ENCODE measurements at places on chromosomes 1 and 21.

- no peak for DNase-seq
These were observed 84.6 kb downstream of the LAMC2 start for GRCh38 chr1:183270541-183271141.

DNA sequence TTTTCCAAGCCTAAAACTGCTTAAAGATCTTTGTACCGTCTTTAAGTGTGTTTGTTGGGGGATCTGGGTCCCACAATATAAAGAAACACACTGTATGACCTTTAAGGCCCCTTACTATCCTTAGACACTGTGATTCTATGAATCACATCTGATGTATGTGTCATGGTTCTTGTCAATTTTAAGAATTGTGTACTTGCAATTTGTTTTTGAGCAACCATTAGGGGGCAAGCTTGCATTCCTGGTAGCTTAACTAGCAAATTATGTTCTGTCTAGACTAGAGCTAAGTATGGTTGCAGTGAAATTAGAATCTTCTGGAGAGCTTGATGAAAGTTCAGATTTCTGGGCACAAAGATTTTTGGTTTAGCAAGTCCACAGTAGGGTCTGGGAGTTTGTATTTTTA is 219.5 kb downstream of the TPR start:
- DNase-seq: no peak

DNA sequence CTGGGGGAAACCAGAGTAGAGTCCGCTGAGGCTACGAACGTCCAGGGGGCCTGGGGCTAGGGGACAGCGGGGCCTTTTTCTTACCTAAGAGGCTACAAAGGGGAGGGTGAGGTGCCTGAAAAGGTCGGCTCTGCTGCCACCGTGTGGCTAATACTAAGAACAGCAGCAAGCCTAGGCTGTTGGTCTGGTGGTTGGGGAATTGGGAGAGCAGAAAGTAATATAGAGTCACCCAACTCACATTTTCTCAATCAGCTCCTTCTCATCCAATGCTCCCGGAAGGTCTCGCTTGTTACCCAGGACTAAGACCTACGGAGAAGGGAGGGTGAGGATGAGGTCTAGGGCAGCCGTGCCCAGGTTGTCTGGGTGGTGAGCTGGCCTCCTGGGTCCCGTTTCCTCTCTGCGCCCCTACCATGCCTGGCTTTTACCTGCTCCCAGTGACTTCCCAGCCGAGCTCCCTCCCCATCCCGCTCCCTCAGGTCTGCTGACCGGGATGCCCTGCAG is 9.3 kb downstream of the ARL8A start:
- peak; percentile 39 for DNase-seq

DNA sequence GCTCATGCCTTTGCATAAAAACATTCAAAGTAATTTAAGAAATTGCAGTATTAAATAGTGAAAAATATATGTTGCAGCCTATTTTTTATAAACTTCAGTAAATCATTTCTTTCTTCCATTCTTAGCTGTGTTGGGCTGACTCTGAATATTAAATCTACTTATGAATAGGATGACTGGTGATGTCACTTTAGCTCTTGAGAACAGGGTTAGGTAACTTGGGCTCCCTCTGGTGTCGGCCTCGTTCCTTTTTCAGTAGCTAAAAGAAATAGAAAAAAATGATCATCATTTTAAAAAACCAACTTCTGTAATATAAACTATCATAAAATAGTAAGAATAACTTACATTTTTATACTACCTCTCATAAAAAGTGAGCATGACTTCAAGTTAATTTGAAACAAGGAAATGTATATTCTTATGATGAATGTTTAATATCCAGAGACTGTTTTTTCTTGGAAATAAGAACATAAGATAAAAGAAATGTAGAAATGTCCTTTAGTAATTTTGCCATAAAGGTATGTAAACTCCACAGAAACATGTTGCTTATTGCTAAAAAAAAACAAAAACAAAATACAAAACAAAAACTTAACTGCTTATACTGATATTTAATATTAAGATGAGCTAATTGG is 26.8 kb upstream of the NCAM2 start:
- no peak for DNase-seq

DNA sequence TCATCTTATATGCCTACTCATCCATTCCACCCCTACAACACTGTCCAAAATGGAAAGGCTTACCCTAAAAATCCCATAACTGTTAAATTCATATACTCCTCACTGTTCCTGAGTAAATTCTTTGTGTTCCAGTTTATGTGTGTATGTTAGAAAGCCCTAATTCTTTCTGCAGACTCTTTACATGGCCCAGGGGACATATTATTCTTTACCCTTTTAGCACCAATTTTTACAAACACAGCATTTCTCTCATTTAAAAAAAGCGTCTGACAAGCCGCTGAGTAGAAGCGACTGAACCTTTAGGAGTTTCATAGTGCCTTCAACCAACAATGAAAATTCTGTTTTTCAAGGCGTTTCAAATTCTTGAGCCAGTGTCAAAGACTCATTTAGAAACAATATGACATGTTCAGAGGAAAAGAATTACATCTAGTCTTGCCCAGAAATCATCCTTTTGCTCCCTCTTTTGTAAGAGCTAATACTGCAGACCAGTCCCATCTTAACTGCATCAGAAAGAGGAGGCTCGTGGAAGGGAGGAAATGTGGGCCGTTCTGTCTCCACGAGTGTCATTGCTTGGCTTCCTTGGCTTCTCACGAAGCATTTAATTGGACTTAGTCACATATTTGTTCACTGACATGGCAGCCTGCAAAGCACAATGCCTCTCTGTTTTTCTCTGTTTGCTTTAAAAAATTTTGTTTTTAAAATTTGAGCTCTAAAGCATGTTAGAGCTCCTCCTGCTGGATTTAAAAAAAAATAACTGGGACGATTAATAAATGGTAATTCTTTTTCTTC is 21.3 kb upstream of the C1orf105 start:
- DNase-seq: no peak

GRCh38 chr1:15343729-15344128 is 66.0 kb upstream of the EFHD2 start:
- DNase-seq: no peak

- no peak for DNase-seq
These were observed 422.7 kb downstream of the MATN1 start for GRCh38 chr1:30300669-30301068.

DNA sequence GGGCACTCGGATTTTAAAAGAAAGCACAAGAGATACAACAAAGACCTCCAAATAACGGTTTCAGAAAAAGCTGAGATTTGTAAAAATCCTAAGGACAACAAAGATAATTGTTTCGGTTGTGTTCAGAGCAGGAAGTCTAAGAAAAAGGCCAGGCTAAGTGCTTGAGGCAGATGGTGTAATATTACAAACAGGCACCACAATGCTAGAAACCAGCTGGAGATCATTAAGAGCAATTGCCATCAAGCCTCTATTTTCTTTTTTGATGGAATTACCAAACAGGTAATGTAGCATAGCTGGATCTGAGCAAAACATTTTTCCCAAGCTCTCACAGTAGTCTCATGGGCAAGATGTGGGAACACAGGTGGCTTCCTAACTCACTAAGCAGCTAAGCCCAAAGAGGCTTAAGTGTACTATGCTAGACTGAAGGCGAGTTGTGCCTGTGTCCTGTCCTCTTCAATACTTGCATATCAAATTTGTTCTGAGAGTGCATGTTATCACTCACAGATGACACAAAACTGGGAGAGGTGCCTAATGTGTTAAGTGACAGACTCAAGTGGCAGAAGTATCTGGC is 161.6 kb downstream of the GLUL start:
- DNase-seq: peak; percentile 91

GRCh38 chr21:14841511-14842472 is 223.0 kb downstream of the NRIP1 start:
- no peak for DNase-seq

- DNase-seq: no peak
These were observed 1407.2 kb downstream of the MRPL39 start for GRCh38 chr21:24200052-24200451.

DNA sequence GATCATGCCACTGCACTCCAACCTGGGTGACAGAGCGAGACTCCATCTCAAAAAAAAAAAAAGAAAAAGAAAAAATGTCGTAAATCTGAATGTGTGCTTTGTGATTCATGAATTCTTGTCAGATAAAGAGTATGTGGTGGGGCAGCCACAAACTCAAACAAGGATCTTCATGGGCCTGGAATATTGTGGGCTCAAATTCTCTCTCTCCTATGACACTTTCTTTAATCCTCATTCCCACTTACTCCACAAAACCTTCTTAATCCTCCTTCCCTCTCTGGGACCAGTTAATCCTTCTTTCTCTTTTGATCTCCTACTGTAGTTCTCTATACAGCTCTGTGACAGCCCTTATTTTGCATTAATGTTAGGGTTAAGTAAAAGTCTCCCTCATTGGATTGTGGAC is 112.3 kb downstream of the AK5 start:
- DNase-seq: no peak

DNA sequence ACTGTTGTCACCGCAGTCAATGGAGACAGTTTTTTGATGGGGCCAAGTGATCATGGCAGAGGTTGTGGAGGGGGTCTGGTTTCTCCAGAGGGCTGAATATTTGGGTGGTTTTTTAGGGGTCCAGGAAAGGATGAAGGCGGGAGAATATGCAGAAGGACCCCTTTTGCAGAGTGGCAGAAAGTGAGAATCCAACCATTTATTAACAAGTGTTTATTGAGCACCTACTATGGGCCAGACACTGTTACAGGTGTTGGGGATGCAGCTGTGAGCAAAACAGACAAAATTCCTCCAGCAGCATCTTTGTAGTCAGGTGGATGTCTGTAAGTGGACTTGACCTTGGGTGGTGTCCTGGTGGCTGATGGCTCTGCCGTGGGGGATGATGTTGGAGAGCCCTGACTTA is 15.4 kb downstream of the PADI1 start:
- DNase-seq: no peak

DNA sequence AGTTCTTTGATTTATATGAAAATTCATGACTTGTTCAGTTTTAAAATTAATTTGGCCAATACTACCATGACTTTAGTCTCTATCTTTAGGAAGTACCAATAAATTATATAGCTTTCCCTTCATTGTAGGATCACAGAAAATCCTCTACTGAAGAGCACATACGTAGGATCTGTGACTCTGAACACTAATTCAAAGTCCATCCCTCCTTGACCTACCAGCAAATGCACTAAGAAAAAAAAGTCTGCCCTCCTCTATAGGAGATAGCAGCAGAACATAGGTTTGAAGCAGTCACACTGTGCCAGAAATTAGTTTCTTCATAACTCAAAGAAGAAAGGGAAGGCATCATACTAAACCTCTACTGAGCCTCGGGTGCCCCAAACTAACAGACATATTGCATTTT is 16.5 kb downstream of the BRWD1 start:
- DNase-seq: no peak

GRCh38 chr1:186875896-186876835 is 47.4 kb downstream of the PLA2G4A start:
- DNase-seq: no peak

DNA sequence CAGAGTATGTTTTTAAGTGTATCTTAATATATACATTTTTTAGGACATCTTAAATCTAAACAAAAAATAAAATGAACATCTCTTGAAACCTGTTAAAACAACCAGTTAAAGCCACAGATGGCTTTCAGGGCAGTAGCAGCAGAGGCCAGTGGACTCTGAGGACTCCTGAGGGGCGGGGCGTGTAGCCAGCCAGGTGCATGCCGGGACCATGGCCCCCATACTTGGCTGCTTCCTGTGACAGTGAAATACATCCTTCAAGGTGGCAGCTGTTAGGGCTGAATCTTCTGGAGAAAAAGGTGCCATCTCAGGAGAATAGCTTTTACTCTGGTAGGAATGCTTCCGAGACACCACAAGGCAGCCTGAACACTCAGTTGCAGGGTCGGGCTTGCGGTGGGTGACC is 9.6 kb downstream of the RHOU start:
- no peak for DNase-seq

GRCh38 chr21:45364468-45365185 is 40.3 kb upstream of the COL18A1 start:
- DNase-seq: no peak

GRCh38 chr1:244414543-244414942 is 37.2 kb downstream of the ADSS2 start:
- DNase-seq: no peak

DNA sequence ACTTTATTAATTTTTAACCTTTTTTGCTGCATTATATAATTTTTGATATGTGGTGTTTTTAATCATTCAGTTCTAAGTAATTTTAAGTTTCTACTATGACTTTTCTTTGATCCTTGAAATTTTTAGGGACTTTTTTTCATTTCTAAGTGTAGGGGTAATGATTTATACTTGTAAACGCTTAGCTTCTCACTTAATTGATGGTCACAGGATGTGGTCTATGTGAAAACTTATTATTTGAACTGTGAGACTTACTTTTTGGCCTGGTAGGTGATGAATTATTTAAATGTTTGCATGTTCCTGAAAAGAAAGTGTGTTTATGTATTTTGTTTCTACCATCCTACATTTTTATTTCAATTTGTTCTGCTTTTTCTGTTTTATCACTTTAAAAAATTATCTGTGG is 17.2 kb downstream of the ALPL start:
- no peak for DNase-seq

DNA sequence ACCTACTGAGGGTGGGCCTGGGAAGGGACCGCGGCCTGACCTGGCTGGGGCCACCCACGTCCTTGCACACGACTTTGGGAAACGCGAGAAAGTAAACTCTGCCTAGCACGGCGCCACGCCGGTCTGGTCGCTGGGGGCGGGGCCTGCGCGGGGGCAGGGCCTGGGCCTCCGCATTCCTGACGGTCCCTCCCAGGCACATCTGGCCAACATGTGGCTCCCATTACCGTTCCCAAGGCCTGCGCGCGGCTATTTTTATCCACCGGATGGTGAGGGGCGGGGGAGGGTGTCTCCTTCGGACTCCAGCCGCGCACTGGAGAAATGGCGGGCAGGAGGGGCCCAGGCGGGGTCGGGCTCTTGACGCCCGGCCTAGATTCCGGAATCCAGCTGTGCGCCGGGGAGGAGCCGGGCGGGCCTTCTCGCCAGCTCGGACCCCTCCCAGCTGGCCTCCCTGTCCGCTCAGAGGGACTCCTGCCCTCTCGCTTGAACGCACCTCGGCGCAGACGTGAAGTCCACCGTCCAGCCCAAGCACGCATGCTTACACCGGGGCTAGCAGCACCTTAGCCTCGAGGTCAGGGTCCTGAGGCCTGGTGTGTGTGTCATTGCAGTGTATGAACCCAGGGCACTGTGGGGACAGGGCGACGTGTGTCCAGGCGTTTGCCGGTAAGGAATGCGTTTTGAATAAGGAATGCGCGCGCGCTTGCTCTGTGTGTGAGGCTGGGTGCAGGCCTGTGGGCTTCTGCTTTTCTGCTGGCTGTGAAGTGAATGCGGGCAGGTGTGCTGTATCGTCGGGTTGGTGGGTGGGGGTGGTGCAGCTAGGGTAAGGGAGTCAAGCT is 2.1 kb downstream of the EVA1B start:
- no peak for DNase-seq

GRCh38 chr1:37338658-37339057 is 135.7 kb upstream of the ZC3H12A start:
- DNase-seq: peak; percentile 74

- DNase-seq: no peak
These were observed 31.4 kb downstream of the PLPP3 start for GRCh38 chr1:56547977-56548376.

All from DMS79 treated with DMSO at 0.1 percent for 48 hours (cell line).